ENCODE measurements at places on chromosomes 3 and 15. TPM values are rescaled to one million over a fixed set of nuclear protein-coding genes. Genes with fewer than 3 reads are reported as not detected.

GPR160 gene
- 7.7 TPM for total RNA-seq

LACTB gene
- total RNA-seq, result 12.2 TPM

RGMA gene
- not detected for total RNA-seq

DNA sequence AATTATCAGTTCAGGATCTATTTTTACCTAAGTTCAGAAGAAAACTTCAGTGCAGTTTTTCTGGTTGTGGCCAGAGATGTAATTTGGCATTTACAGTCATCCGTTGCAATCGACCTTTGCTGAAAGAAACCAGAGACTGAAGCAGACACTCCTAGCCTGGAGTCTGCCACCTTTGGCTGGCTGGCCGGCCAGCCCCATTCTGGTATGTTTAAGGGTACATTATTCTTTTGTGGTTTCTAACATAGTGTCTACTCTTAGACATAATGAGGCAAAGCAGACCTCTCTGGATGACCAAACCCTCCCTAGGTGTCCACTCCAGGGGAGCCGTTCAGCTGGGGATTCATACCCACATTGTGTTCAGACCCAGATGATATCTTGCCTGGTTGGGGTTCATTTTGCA, 275.9 kb upstream of the TPM1 start:
- no peak for DNase-seq

GRCh38 chr15:61115241-61115640, 113.9 kb downstream of the RORA start:
- no peak for DNase-seq

GRCh38 chr3:12973827-12974226, 99.4 kb downstream of the IQSEC1 start:
- no peak for DNase-seq

GRCh38 chr15:95620934-95621579, 709.4 kb upstream of the NR2F2 start:
- no peak for DNase-seq

DNA sequence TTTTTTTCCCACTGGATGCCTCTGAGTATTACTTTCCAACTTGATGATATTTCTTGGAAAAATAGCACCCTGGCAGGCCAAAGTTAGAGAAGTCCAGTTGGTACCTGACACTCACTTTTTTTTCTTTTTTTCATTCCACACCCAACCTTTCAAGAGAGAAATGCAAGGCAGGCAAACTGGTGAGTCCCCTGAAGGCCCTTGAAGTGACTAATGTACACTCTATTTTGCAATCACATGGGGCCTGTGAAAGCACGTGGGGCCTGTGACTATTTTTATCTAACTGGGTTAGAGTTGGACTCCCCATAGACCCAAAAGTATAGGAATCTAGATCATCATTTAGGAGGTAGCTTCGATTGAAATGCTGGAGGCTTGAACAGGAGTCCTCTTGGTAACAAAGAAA, 316.7 kb downstream of the CHL1 start:
- no peak for DNase-seq

- DNase-seq, result no peak
Measured at GRCh38 chr15:52082197-52083036, 30.2 kb downstream of the BCL2L10 start.

DNA sequence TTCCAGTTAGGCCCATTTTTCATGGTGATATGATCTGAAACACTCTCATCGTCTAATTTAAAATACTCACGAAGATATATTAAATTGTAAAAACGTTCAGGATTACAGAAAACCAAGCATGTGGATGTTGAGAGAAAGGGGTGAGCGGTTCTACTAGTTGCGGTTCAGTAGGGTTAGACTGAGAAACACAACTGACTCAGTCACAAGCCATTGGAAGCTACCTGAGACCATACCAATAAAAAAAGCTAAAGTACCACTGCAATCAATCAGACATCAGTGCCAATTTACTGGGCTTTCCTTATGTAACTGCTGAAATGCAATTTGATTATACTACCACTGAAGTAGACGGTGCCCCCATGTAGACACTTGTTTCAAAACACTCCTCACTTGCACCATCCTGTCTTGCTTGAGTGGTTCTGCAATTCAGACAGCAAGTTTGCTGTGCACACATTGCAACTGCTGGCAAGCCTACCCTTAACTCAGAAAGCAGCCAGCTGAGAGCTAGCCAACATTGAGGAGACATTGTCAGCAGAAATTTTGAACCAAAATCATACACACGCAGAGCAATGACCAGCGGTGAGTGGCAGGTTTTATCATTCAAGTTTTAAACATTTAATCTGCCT, 368.7 kb upstream of the ARHGEF26 start:
- DNase-seq, result no peak

GRCh38 chr3:152357587-152357986, 88.9 kb downstream of the MBNL1 start:
- no peak for DNase-seq
